ENCODE measurements at places on chromosomes 3 and 15.

- DNase-seq, result no peak
These were observed 92.0 kb downstream of the PLXNA1 start for GRCh38 chr3:127074900-127075360.

DNA sequence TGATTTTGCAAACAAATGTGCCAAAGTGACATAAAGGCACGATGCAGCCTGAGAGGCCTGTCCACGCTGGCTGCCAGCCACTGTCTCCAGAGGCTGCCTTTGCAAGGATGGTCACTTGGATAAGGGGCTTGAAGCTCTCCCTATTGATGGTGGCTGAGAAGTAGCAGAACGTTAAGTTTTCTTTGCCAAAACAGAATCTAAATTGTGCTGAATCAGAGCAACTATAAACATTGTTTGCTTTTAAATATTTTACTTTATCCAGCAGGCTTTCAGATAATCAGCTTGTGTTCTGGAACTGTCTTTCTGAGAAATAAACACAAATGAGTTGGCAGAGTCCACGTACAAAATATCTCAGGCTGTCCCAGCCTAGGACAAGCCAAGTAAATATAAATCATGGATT is 23.8 kb upstream of the CNBP start:
- DNase-seq, result no peak

DNA sequence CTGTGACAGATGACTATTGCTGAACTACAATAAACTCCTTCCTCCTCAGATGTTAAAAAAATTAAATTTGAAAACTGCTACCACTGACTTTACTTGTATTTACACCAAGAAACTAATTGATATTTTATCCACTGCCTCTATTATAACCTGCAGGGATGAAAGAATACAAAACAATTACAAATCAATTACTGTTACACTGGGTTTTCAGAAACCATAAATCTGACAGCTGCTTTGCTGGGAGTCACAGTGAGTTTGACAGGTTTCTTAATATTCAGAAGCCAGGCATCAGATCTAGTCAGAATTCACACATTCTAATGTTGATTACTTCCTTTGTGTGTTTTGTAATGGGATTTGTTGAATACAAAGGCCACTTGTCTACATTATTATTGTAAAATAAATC is 252.6 kb upstream of the MRPL3 start:
- DNase-seq, result no peak

DNA sequence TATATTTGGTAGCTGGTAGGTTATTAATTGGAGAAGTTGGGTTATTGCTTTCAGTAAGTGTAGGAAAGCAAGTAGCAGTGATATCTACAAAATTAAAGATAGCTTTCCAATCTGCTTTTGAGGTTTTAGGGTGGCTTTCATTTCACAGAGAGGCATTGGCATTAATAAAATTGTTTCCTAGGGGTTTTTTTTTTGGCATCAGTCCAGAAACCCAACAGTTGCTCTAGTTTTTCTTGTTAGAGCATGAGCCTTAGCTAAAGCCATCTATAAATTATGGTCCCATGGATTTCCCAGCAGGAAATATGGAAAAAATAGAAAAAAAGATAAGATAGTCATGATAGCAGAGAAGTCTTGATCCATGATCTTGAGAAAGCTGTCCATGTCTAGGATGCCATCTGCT is 3.0 kb upstream of the B4GALT4 start:
- DNase-seq, result no peak

- DNase-seq, result no peak
These were observed 74.9 kb upstream of the MFGE8 start for GRCh38 chr15:88987934-88988671.

DNA sequence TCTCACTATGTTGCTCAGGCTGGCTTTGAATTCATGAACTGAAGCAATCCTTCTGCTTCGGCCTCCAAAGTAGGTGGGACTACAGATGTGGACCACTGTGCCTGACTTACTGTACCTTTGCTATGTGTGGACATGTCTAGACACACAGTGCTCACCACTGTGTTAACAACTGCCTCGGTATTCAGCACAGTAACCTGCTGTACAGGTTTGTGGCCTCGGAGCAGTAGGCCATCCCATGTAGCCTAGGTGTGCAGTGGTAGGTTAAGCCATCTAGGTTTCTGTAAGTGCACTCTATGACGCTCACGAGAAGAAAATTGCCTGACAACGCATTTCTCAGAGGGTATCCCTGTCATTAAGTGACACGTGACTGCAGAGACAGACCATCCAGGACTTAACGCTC is 70.3 kb downstream of the TAMM41 start:
- DNase-seq, result no peak

GRCh38 chr15:45123397-45123796 is 6.3 kb downstream of the DUOXA1 start:
- no peak for DNase-seq

DNA sequence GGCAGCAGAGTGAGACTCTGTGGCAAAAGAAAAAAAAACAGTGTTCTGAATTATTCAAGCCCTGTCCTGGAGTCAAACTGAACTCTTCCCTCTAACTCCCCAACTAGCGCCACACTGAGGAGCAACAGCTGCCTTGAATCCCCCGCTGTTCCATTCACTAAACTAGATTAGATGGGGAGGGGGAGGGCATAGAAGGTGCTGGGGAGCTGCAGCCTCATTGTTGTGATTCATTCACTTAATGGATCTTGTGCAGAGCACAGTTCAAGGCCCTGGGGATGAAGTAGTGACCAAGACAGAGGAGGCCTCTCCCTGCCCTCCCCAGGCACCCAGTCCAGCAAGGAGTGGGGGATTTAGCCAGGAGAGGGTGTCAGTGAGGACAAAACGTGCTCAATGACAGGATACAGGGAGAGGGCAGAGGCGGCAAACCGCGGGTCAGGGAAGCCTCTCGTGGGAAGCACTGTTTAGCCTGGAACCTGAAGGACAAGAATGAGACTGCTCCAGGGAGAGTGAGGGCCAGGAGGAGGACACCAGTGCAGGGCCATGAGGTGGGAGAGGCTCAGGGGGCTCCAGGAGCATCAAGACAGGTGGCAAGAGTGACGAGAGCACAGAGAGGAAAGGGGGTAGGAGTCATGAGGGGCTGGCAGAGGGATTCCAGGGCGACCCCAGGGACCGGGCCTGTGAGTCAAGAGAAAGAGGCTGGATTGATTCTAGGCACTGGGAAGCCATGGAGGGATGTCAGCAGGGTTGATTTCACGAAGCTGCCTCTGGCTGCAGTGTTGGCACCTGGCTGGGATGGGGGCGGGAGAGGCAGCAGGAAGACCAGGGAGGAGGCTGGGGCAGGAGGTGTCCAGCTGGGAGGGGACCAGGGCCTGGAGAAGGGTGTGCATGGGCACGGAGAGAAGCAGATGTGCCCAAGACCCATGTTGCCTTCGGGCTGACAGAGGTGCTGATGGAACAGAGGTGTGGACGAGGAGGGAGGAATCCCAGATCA is 31.4 kb downstream of the ALS2CL start:
- DNase-seq, result no peak
